ENCODE measurements at places on chromosomes 11 and 22.

- no peak for DNase-seq
Measured at GRCh38 chr22:18075101-18075719, 2.6 kb upstream of the PEX26 start.

GRCh38 chr11:46026606-46027293, 94.5 kb downstream of the PHF21A start:
- DNase-seq, result no peak

DNA sequence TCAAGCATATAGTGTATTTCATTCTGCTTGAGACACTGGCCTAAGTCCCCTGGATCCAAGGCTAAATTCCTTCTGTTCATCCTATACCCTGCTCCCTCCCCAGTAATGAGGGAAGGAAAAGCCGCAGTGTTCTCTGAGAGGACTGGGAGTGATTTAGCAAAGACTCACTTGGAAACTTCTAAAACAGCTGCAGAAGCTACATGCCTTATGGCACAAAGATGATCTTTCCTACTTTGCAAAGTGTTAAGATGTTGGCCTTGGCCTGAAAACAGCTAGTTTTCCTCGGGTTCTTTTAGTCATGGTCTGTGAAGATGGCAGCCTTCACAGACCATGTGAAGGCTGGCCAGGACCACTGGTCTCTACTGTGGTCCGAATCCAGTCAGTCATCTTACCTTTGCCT, 65.7 kb downstream of the ABTB2 start:
- DNase-seq, result no peak

DNA sequence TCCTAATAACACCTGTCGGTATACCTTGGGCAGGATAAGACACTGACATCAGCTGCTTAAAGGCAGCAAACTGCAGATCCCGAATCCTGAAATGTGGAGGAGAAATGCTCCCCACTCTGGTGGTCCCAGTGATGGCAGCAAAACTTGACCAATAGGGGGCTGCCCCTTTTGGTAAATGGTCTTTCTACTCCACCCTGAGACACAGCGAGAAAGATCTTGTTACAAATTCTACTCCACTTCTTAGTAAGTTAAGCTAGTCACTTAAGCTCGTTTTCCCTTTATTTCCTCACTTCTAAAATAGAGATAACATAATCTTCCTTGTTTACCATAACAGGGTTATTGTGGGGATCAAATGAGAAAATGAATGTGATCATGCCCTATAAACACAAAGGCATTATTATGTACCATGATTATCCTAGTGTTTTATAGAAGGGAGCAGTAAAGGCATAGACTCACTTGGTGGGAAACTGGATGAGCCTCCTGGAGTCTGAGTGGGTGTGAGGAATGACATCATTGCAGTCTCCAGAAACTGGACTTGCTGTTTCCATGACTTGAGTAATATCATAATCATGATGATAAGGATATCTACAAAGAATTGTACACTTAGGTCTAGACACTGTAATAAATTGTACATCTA, 50.9 kb downstream of the ENDOD1 start:
- DNase-seq, result no peak

DNA sequence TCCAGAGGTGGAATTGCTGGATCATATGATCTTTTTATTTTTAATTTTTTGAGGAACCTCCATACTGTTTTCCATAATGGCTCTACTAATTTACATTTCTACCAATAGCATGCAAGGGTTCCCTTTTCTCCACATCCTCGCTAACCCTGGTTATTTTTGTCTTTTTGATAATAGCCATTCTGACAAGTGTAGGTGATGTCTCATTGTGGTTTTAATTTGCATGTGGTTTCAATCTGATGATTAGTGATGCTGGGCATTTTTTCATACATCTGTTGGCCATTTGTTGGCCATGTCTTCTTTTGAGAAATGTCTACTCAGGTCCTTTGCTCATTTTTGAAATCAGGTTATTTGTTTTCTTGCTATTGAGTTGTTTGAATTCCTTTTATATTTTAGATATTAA, 15.4 kb upstream of the OR4D5 start:
- no peak for DNase-seq

GRCh38 chr11:69263736-69264052, 30.3 kb upstream of the MYEOV start:
- no peak for DNase-seq

GRCh38 chr11:8339592-8340022, 75.9 kb upstream of the LMO1 start:
- DNase-seq, result no peak

GRCh38 chr11:76067099-76067498, 139.2 kb downstream of the WNT11 start:
- no peak for DNase-seq

GRCh38 chr11:12075822-12076821, 34.3 kb upstream of the MICAL2 start:
- DNase-seq, result peak; percentile 91

DNA sequence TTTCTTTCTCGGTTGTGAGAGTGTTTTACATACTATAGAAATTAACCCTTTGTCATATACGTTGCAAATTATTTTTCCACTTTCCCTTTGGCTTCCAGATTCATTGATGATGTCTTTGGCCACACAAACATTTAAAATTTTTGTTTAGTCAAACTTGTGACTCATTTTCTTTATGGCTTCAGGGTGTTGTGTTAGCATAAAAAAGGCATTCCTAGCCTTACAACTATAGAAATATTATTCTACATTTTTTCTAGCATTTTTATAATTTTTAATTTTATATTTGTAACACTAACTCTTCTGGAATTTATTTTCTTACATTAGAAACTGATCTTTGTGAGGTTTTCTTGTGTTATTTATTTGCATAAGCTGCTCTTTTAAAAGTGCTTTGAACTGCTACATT, 12.1 kb downstream of the GRIA4 start:
- DNase-seq, result no peak

DNA sequence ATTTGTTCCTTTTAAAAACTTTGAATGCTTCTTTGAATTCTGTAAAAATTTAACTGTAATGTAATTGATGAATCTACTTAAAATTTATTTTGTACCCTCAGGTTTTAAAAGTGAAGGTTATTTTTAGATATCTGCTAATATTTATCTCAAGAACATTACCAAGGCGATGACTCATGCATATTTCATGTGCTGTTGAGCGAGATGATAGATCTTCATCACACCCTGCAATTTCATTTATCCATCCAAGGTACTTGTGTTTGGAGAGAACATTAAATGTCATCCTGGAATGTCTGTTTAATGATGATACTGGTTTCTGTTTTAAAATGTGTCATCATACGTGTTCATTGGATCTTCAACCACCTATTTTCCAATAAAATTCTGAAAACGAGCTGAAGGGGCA, 6.7 kb upstream of the OOSP4A start:
- DNase-seq, result no peak

- no peak for DNase-seq
Measured at GRCh38 chr11:87219266-87219665, 181.5 kb downstream of the TMEM135 start.

DNA sequence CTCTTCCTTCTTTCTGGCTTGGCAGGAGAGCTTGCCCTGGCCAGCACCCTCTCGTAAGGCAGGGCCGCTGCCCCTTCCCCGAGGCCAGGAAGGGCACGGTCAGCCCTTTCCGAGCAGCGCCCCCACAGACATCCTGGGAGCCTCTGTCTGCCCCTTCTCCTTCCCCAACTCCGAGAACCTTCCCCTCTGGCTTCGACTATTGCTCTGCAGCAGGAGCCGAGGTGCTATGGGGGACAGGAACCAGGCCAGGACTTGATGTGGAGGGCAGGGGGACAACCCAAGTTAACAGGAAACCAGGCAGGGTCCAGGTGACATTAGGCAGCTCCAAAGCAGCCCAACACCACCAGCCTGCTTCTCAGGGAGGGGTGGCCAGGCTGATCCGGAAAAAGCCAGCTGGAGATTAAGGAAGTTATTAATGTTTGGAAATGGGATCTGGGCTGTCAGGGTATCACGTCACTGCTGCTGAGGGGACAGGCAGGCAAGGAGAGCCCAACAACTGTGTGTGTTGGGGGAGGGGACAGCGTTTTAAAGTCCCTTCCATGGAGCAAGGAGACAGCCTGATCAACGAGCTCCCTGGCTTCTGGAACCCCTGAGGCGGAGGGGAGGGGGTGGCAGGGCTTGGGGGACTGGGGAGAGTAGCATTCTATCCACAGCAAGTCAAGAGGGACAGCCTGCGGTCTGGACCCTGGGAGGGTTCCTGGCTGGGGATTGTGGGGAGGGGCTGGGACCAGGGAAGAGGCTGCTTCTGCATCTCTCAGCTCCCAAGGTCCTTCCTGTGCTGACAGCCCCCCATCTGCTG, 27.3 kb downstream of the SYT7 start:
- DNase-seq, result no peak

DNA sequence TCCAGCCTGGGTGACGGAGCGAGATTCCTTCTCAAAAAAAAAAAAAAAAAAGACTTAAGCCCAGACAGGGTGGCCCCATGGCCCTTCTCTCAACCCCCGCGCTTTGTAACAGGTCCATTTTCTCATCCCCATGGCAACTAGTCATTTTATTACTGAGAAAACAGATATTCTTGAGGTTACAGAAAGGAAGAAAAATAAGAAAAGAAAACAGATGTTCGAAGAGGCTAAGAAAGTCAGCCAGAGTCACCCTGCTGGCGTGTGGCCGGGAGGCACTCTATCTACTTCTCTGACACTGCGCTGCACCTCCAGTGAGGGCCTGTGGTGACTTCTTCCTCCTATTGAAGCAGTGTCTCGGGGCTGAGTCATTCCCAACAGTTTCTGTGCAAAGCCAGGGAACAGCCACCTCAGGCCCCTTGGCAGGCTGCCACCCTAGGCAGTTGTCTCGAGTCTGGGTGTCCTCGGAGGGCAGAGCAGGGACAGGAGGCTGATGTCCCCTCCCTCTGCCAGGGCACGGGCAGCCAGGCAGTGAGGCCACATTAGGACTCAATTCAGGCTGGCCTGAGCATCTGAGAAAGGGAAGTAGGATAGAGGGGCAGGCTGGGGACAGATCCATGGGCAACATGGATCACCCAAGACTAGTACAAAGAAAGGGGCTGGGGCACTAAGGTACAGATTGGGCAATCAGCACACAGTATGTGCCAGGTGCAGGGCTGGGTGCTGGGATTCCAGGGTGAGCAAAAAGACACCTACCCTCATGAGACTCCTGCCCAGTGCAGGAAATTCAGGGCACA, 16.4 kb upstream of the SYVN1 start:
- peak; percentile 67 for DNase-seq

DNA sequence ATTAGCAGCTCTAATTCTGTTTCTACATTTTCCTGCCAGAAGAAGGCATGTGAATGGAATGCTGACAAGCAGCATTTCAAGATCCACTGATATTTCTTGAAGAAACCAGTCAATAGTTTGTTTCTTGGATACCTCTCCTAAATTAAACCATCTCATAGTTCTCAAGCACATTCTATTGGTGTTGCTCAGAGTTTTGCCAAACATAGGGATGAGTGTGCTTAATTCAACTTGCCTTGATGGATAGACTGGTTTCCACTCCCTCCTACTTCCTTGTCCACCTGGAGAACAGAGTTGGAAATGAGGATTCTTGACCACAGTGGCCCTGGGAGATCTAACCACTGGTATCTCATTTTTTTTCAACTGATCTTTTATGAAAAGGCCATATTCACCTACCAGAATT, 29.8 kb upstream of the DDX10 start:
- no peak for DNase-seq

GRCh38 chr11:47007579-47007978, 71.0 kb downstream of the CSTPP1 start:
- no peak for DNase-seq

DNA sequence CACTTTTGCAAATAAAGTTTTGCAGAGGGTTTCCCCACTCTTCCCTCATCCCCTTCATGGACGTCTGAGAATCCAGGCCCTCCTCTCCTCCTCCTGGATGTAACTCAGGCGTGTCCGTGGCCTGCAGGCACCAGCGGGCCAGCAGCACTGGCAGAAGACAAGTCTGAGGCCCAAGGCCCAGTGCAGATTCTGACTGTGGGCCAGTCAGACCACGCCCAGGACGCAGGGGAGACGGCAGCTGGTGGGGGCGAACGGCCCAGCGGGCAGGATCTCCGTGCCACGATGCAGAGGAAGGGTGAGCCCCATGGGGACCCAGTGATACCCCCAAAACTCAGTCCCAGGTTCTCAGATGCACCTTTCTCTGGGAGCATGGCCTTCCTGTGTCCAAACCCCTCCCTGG, 14.4 kb downstream of the TUB start:
- no peak for DNase-seq

DNA sequence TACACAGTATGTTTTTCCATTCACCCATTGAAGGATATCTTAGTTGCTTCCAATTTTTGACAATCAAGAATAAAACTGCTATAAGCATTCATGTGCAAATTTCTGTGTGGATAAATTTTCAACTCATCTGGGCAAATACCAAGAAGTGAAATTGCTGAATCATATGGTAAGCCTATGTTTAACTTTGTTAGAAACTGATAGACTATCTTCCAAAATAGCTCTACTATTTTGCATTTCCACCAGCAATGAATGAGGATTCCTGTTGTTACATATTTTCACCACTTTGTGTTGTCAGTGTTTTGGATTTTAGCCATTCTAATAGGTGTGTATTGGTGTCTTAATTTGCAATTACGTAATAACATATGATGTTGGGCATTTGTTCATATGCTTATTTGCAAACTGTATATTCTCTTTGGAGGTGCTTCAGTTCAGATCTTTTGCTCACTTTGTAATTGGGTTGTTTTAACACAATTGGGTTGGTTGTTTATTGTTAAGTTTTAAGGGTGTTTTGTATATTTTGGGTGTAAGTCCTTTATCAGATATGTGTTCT, 49.2 kb upstream of the FAM181B start:
- no peak for DNase-seq

GRCh38 chr22:22156716-22157347, 87.8 kb upstream of the VPREB1 start:
- peak; percentile 15 for DNase-seq

GRCh38 chr11:37748641-37749040, 1150.6 kb upstream of the RAG2 start:
- no peak for DNase-seq
